ENCODE measurements at places on chromosomes 4 and X.

GRCh38 chr4:71857713-71858451 lies 74.0 kb upstream of the GC start:
- DNase-seq, result no peak

GRCh38 chr4:133711817-133712216 lies 489.8 kb downstream of the PABPC4L start:
- DNase-seq, result peak; percentile 64

GRCh38 chr4:47485768-47486167 lies 693 bp downstream of the ATP10D start:
- DNase-seq, result no peak

- DNase-seq, result no peak
These were observed 111.9 kb downstream of the KDR start for GRCh38 chr4:55013431-55013955.

- DNase-seq, result peak; percentile 86
These were observed 1.7 kb downstream of the NSD2 start for GRCh38 chr4:1872870-1873269.

GRCh38 chr4:87527431-87528220 lies 1.6 kb downstream of the SPARCL1 start:
- DNase-seq, result no peak

DNA sequence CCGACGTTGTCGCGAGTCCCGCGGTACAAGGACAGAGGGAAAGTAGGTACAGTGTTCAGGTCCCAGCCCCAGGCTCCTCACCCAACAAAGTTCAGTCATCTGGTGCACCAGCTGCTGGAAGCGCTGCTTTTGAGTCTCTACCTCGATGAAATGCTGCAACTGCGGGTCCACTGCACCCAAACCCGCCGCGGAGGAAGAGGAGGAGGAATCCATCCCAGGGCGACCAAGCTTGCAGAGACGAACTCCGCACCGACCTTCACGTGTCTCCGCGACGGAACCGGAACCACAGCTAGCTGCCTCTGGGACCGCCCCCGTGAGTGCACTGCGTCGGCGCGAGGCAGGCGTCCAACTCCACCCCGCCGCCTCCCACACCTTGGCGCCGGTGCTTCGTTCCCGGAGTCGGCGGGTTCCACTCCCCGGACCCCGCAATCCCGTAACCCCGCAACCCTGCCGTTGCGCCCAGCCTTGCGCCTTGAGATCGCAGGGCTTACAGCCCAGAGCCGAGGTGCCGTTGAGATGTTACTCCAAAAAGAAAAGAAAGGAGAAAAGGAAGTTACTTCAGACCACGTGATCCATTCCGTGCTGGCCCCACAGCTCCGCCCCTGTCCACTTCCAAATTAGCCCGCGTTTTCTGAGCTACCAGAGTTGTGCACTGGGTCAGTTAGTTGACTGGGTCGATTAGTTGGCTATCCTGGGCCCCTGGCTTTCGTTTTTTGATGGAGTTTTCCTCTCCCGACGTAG lies at the start of gene TIMM8A:
Gene TIMM8A (minus strand): TSS at position 291 of the 741 bp plus-strand sequence. CDS start 78 bp downstream, at position 213.
- DNase-seq, result peak; percentile 76

GRCh38 chr4:139575072-139575471 lies 19.1 kb upstream of the SETD7 start:
- no peak for DNase-seq

- DNase-seq, result no peak
These were observed 44.2 kb upstream of the ADAM29 start for GRCh38 chr4:174873931-174874330.

- DNase-seq, result no peak
These were observed 18.4 kb upstream of the TRPC5OS start for GRCh38 chrX:111857534-111858060.

DNA sequence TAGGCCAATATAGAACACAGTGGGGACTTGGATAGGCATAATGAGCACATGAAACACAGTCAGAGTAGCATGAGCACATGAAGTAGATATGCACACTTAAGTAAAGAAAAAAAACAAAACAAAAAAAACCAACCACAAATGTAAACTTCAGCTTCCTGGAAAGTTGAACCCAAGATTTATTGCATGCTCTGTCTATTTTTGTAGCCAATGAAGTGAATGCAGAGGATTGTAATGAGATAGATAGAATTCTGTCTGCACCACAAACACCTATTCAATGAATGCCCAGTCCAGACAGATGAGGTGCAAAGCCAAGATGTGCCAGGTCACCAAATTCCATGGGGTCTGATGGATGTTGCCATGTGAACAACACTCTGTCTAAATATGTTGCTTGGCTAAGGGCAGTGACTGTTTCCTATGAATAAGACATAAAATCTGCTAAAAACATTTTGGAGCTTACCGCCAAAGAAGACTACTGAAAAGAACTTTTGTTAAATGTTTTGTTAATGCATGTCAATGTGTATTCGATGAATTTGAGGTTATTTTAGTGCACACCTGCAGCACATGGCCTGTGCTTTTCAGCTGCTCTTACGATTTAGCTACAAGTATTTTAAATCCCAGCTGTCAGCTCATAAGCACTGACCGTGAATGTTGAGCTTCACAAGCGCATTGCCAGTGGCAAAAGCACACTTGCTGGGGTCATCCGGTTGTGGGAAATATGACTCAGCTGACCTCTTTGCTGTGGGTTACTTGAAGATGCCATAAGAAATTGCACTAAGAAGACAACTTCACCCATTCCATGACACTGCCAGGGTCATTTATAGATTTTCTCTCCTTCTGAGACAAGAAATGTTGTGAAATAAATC lies 374.8 kb upstream of the GNPDA2 start:
- no peak for DNase-seq

DNA sequence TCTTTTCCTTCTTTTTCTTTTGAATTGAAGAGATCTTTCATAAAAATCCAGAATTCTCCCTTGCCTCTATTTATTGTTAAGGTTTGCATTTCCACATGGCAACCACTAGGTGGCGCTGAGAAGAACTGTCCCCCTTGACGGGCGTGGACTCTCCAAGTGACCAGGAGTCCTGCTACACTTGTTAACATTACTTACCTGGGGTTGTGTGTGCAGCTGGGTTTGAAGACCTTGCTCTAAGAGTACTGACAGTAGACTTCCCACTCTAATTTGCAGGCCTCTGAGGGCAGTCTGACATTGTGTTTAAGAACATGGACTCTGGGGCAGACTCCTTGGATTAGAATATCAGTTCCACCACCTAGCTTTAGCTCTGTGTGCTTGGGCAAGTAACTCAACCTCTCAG lies 52.8 kb downstream of the GPRIN3 start:
- peak; percentile 36 for DNase-seq

DNA sequence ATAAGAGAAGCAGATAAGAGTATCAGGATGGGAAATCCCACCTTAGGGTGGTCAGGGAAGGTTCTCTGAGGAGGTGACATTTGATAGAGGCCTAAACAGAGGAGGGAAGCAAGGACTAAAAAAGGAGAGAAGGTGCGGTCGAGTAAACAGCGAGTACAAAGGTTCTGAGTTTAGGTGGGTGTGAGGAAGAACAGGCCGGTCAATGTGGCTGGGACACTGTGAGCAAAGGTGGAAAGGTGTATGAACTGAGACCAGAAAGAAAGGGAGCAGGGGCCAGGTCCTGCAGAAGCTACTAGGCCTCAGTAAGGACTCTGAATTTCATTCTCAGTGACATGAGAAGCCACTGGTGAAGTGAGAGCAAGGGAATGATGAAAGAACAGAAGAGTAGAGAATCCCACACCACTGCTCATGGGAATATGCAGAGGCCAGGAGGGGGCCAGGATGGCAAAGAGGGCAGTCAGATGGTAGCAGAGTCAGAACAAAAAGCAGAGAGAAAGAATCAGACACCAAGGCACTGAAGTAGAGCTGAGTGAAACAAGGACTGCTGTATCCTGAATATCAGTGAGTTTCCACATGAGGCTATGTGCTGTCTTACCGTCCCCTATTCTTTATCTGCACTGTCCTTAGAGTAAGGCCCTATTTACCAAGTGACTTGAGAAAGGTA lies 18.0 kb downstream of the PRSS48 start:
- no peak for DNase-seq

- DNase-seq, result no peak
These were observed 92.5 kb upstream of the TEX13D start for GRCh38 chrX:124239911-124240310.

GRCh38 chr4:111360906-111361305 lies 738.0 kb upstream of the PITX2 start:
- DNase-seq, result peak; percentile 6

- no peak for DNase-seq
These were observed 277.7 kb downstream of the TMA16 start for GRCh38 chr4:163772238-163772637.

- DNase-seq, result no peak
These were observed 123.5 kb downstream of the CHRNA9 start for GRCh38 chr4:40458683-40459082.

DNA sequence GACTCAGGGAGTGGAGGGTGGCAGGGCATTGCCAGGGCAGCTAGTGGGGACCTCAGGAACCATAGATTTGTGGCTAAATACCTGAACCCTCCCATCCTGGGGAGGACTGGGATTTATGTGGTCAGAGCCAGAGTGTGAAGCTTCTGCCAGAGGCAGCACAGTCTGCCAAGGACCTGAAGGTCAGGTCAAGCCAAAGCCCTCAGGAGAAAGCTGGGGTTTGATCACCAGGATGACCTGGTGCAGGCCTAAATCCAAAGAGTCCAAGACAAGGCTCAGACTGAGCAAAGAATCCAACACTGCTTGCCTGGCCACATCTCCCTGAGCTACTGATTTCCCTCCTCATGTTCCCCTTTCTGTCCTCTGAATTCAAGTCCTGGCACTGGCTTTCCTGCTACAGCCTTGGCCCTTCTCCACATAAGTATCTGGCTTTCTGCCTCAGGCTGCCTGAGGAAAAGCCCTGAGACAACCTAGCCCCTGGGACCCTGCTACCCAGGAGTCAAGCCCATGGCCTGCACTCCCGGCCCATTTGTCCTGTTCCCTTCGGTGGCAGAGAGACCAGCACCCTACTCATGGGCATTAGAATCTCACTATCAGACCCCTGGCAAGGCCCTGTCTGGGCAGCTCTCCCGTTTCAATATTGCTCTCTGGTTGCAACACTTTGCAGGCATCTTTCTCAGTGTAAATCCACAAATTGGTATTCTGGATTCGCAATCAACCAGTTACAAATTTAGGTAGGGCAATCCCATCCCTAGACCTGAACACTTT lies 39.3 kb upstream of the SLC25A43 start:
- no peak for DNase-seq

DNA sequence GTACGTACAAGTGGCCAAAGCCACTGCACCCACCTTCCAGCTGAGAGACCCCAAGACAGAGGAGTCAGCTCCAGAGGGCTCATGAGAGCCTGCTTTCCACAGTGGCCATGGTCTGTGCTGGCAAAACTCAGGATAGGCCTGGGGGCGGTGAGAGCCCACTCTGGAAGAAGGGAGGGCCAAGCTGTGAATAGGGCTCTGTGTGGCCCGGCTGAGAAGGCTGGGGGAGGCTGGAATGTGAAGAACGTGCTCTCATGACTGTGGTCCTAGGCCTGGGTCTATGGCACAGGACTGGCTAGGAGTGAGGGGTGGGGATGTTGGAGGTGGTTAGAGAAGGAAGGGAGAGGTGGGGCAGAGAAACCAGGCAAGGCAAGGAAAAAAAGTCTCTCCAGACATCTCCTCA lies 13.3 kb downstream of the STARD8 start:
- DNase-seq, result no peak

DNA sequence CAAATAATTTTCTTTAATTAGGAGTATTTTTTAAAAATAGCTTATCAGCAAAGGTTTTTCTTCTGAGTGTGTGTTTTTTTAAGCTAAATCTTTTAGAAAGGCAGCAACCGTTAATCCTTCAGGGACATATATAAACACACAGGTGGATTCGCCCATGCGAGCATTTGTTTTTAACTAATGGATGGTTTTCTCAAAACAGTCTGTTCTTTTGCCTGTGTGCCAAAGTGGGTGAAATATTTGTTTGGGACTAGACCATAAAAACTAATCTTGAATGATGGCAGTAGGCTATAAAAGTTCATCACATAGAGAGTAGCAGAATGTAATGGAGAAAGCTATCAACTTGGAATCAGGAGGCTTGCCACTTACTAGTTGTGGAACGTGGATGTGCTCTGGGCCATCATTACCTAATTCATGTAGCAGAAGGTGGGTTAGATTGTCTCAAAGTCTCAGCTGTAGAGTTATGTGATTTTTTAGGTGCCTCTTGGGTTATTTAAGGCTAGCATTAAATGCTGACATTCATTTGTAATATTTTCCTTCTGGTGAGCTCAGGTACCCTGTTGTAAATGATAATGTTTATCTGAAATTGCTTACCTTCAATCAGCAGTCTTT lies 7.4 kb upstream of the TAPT1 start:
- no peak for DNase-seq

GRCh38 chr4:147963839-147964238 lies 232.0 kb downstream of the ARHGAP10 start:
- DNase-seq, result no peak

GRCh38 chr4:22241415-22241814 lies 274.5 kb downstream of the ADGRA3 start:
- no peak for DNase-seq

DNA sequence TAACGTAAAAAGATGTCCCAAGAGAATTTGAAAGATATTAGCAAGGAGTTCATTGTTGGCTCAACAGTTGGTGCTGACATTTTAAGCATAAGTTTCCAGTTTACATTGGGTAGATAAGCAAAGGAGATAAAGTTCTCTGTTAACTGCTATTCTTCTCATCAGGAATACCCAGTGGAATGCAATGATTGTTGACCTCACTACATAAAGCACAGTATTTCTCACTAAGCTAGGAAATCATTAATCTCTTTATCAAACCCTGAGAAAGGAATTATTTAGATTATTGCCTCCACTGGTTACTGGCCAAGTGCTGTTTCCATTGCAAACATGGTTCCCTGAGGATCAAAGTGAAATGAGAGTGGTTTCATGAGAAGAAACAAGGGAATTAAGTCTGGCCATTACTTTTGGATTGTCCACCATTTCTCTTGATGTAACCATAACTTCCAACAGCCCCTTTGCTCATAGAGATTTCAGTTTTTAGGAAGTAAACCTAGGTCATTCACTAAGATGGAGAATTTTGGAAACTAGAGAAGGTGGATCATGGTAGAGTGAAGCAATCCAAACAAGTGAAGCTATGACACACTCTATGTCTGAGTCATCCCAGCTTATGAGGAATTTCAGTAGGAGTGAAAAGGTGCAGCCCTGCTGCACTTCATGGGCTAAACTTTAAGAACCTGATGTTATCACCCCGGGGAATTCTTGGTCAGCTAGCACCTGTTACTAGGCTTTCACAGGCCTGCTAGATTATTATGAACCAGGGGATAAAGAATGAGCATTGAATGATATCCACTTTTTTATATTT lies 163.4 kb downstream of the AREG start:
- DNase-seq, result peak; percentile 7

DNA sequence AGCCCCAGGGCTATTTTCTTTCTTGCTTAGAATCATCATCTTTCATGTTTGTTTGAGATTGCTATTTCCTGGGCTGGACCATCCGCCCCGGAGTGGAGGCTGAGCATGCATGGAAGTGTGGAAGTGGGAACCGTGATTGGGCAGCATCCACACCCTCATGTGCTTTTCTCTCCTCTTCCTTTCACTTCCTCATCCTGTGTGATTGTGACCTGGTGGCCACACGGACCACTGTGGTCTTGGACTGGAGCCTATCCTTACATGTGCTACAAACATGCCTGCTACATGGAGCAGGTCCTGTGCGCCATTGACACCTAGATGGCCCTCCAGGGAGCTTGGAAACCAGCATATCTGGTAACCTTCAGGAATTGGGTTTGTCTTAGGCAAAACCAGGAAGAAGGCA lies 175.9 kb upstream of the LCORL start:
- DNase-seq, result no peak

Measured in EH (cell line).